ENCODE measurements at places on chromosomes 6 and 20. TPM values are rescaled to one million over a fixed set of nuclear protein-coding genes. Genes with fewer than 3 reads are reported as not detected.

The CTAGE9 gene
- not detected for polyA plus RNA-seq

The BEND6 gene
- polyA plus RNA-seq = 0.23 TPM

The OVOL2 gene
- polyA plus RNA-seq = 2.7 TPM

The QRSL1 gene
- polyA plus RNA-seq = 5.4 TPM

The RUNX2 gene
- 1.8 TPM for polyA plus RNA-seq

The TGM3 gene
- polyA plus RNA-seq = 0.41 TPM

The UST gene
- polyA plus RNA-seq = 4.5 TPM

The FAM83D gene
- polyA plus RNA-seq = 0.94 TPM

The SIRPB2 gene
- 30.9 TPM for polyA plus RNA-seq

The OR2B2 gene
- not detected for polyA plus RNA-seq

The ERVFRD-1 gene
- polyA plus RNA-seq = 0.26 TPM

The ZNF831 gene
- polyA plus RNA-seq = 0.26 TPM

The BPIFB4 gene
- not detected for polyA plus RNA-seq

The TEAD3 gene
- 15.0 TPM for polyA plus RNA-seq

The KIAA0408 gene
- 2.9 TPM for polyA plus RNA-seq

The TRIM15 gene
- 0.06 TPM for polyA plus RNA-seq

The CST2 gene
- 1.1 TPM for polyA plus RNA-seq

The METTL24 gene
- polyA plus RNA-seq = 0.73 TPM

The FAM217A gene
- not detected for polyA plus RNA-seq

The CST4 gene
- polyA plus RNA-seq = not detected

The ME1 gene
- 10.8 TPM for polyA plus RNA-seq

The LTA gene
- 0.28 TPM for polyA plus RNA-seq

The FBXO30 gene
- 3.9 TPM for polyA plus RNA-seq

The SLC17A3 gene
- polyA plus RNA-seq = not detected

The ELOVL2 gene
- polyA plus RNA-seq = 0.16 TPM

The RAET1L gene
- polyA plus RNA-seq = not detected

The BMP2 gene
- polyA plus RNA-seq = 11.4 TPM

The SRMS gene
- 0.06 TPM for polyA plus RNA-seq

The HCRTR2 gene
- not detected for polyA plus RNA-seq

The DYNLT2 gene
- polyA plus RNA-seq = 3.2 TPM

The TCF21 gene
- polyA plus RNA-seq = 14.5 TPM

The TPD52L1 gene
- 15.6 TPM for polyA plus RNA-seq

The SLC22A7 gene
- not detected for polyA plus RNA-seq

The CRISP2 gene
- polyA plus RNA-seq = 1.2 TPM

The PDYN gene
- not detected for polyA plus RNA-seq

The RNF146 gene
- 30.9 TPM for polyA plus RNA-seq

The BCLAF1 gene
- polyA plus RNA-seq = 29.9 TPM

The HDGFL1 gene
- not detected for polyA plus RNA-seq

The POPDC3 gene
- 0.56 TPM for polyA plus RNA-seq

The GFRAL gene
- not detected for polyA plus RNA-seq

The AGPAT4 gene
- polyA plus RNA-seq = 4.9 TPM

All from lung (tissue), 17 donors.